ENCODE measurements at places on chromosomes 6 and 20. TPM values are rescaled to one million over a fixed set of nuclear protein-coding genes. Genes with fewer than 3 reads are reported as not detected.

The LHFPL5 gene
- total RNA-seq = 0.69 TPM

The TBPL1 gene
- 24.5 TPM for total RNA-seq

The CALHM6 gene
- 4.8 TPM for total RNA-seq

The TSHZ2 gene
- 42.9 TPM for total RNA-seq

DNA sequence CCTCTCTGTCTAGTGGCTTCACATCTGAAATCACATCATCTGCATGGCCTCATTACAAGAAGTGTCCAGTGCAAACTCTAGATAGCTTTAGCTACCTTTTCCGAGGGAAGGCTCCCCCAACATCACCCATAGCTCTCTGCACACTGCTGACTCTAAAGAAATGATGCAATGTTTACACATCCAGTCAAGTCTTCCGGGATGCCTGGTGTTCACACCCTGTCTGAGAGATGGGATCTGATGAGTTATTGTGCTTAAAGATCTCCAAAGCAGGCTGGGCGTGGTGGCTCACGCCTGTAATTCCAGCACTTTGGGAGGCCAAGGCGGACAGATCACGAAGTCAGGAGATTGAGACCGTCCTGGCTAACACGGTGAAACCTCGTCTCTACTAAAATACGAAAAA, 404.6 kb upstream of the IRAK1BP1 start:
- DNase-seq = no peak

GRCh38 chr6:168858926-168859325, 394.7 kb downstream of the THBS2 start:
- no peak for DNase-seq

DNA sequence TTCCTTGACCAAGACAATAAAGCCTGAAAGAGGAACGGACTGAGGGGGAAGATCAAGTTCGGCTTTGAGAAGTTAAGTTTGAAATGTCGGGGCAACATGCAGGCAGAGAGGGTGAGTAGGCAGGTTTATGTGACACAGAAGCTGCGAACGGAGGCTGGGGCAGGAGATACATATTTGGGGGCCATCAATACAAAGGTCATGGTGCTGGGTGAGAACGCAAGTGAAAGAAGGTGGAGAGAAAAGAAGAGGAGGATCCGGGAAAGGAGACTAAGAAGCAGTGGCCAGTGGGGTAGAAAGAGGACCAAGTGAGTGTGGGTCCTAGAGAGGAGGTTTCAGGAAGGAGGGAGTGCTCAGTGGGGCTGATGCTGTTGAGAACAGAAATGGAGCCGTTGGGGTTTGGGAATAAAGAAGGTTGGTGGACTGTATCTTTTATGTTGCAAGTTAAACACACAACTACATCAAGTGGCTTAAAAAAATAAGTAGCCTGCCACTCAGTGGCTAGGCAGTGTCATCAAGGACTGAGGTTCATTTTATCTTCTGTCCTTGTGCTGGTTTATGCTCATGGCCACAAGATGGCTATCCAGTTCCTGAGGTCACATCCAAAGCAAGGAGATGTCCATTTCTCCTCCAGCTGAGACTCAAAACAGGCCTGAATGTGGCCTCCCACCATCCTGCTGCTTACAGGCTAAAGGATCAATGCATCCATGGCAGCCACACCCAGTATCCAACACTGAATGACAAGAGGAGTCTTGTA, 1.7 kb upstream of the BLCAP start:
- DNase-seq = no peak

- DNase-seq = no peak
Measured at GRCh38 chr6:27568226-27568897, 95.5 kb upstream of the ZNF184 start.

GRCh38 chr6:77038807-77039206, 424.5 kb downstream of the HTR1B start:
- no peak for DNase-seq

The SENP6 gene
- 71.2 TPM for total RNA-seq

- DNase-seq = no peak
Measured at GRCh38 chr20:4225745-4226144, 210.4 kb upstream of the RNF24 start.

DNA sequence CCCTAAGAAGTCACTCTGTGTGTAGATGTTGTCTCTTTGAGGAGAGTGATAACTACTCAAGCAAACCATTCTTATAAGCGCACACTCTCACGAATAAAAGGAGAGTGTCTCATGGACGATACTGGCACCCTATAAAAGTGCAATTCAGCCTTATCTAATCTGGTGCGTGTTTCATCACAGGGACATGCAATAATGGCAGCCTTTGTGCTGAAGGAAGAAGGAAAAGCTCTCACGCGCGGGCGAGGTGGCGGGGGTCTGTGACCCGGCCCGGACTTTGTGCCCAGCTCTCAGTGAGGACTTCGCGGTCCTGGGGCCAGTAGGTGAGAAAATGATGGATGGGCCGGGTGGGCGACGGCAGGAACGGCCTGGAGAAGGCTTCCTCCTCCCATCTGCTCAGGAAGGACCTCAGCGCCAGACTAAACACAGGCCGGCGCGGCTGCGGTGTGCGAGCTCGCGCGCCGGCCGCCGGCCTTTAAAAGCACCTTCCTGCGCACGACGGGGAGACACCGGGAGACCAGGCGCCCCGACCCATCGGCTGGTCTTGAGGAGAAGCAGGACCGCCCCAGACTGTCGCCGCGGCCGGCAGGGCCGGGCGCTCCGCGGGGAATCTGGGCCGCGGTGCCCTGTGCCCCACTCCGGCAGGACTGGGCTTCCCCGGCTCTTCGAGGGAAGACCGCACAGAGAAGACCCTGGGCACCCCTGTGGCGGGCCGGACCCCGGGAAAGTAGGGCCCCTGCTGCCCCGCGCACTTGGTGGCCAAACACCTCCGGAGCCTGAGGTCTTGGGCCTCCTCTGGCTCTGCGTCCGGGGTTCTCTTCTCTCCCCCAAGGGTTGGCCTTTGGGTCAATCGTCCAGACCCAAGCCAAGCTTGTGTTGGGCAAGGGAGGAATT, 8.3 kb upstream of the FOXC1 start:
- no peak for DNase-seq

GRCh38 chr6:63808576-63808975, 173.0 kb downstream of the PHF3 start:
- no peak for DNase-seq

DNA sequence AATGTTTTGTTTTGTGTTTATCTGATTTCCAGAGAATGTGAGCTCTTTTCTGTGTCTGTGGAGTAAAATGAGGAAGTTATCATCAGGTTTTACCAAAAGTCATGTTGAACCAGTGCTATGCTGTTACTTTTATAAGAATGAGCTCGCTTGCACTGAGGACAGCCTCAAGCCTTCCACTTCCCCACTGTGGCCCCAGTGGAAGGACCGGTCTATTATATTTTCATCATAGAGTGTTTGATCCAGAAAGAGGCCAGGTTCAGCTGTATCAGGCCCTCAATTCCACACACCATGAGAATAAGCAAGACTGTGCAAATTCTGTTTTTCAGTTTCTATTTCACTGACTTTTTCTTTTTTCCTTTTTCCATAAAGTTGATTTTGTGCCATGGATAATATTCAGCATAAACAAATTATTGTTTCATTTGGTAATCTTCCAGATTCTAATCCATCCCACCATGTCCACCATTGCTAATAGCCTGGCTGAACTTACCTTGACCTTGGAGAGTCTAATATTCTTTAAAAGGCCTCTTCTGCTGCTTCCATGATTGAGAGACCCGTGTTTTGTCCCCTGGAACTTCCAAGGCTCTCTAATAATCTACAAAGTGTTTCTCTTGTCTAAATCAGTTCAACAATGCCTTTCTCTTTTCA, 286.2 kb downstream of the THBS2 start:
- no peak for DNase-seq

GRCh38 chr6:119620846-119621555, 271.4 kb upstream of the MAN1A1 start:
- DNase-seq = no peak

- DNase-seq = no peak
Measured at GRCh38 chr6:43517505-43518357, 842 bp downstream of the POLR1C start.

The CCM2L gene
- 5.6 TPM for total RNA-seq

DNA sequence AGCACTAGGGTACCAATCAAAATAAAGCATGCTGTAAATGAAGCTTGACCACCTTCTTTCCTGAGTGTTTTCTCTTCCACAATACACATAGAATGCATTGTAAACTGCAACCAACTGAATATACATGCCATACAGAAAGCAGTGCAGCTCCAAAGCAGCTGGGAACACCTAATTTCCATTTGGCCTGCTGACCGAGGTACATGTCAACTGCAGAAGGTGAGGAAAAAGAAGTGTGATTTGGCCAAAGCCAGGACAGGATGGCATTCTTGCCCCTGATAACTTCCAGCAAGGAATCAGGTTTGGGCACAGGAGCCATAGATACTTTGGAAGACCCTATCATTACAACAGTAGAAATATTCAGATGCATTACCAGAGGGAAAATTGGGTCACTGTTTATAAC, 258.4 kb downstream of the SLC35F1 start:
- no peak for DNase-seq

DNA sequence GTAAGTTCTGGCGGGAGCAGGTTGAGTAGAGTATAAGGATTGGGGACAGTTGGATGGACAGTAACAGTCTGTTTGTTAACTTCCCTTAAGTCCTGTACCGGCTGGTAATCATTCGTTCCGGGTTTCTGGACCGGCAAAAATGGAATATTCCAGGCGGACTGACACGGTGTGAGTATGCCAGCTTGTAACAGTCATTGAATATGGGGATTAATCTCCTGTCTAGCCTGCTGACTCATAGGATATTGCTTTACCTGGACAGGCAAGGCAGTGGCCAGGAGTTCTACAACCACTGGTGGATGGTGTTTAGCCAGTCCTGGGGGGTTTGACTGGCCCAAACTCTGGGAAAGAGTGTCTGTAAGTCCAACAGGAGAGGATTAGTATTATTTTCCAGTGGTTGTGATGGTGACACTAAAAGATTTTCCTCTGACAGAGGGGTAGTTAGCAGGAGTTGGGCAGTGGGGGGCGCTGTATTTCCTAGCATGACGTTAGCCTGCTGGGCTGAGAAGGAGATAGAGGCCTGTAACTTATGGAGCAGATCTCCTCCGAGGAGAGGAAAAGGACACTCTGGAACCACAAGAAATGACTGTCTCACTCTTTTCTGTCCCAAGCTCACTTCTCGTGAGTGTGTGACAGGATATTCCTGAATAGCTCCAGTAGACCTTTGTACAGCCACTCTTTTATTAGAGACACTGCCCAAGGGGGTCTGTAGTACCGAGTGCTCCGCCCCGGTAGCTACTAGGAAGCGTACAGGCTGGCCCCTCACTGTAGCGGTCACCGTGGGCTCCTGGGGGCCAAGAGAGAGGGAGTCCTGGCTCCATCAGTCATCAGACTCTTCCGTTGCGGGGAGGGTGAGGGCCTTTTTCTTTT, 152.2 kb downstream of the TRIM27 start:
- no peak for DNase-seq

DNA sequence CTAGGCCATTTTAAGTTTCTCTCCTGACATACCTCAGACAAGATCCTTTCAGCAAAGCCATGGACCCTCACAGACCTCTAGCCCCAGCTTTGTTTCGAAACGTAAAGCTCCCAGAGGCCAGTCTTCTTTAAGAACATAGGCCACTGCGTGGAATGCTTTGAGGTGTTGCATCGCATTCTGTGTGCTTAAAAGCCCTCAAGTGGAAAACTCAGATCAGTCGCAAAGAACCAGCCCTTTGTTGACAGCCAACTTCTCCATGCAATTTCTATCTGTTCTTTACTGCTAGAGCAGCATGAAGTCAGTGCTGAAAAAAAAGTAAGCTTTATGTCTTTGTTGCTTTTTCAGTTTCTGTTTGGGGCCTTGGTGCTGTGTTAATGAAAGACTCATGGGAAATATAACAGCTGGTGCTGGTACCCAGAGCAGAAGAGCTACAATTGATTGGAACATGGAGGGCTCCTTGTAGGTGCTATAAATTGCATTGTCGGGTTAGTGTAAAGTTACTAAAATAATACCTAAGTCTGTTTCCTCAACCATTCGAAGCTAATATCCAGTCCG, 142.6 kb downstream of the MAP3K7 start:
- no peak for DNase-seq

- DNase-seq = no peak
Measured at GRCh38 chr6:1841136-1841535, 231.4 kb downstream of the FOXC1 start.

The UBD gene
- total RNA-seq = not detected

GRCh38 chr6:36073587-36073986, 46.0 kb downstream of the MAPK14 start:
- DNase-seq = no peak

The FAXC gene
- total RNA-seq = 7.3 TPM

- no peak for DNase-seq
Measured at GRCh38 chr6:33633084-33633461, 12.0 kb downstream of the ITPR3 start.

DNA sequence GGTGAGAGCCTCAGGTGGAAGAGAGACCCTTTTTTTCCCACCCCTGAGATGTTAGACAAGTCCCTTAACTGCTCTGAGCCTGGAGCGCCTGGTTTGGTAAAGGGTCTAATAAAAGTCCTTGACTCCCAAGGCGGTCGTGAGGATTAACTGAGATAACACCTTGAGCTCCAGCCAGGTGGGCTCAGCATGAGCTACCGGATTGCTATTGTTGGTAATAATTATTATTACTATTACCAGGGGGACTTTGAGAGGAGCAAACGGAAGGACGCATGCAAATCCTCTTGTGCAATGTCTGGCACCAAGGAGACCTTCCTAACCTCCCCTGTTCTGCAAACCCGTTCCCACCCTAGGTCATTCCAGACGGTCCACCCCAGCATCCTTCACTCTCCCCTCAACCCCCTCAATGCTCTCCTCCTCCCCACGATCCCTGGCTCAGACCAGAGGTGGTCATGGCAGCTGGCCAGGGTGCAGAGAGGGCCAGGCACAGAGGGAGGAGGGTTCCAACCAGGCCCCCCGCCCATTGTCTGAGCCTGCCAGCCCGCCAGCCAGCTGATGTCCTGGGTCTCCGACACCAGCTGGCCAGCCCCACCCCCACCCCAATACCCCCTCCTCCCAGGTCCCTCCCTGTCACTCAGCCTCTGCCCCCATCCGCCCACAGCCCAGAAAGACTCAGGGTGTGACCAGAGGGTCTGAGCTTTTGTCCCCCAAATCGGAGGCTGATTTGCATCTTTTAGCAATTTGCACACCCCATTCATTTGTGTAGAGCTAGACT, 14.3 kb upstream of the CBFA2T2 start:
- no peak for DNase-seq

The RFX6 gene
- not detected for total RNA-seq

GRCh38 chr20:48945840-48946514, 24.5 kb downstream of the ARFGEF2 start:
- DNase-seq = peak; percentile 69

The HCRTR2 gene
- total RNA-seq = not detected

DNA sequence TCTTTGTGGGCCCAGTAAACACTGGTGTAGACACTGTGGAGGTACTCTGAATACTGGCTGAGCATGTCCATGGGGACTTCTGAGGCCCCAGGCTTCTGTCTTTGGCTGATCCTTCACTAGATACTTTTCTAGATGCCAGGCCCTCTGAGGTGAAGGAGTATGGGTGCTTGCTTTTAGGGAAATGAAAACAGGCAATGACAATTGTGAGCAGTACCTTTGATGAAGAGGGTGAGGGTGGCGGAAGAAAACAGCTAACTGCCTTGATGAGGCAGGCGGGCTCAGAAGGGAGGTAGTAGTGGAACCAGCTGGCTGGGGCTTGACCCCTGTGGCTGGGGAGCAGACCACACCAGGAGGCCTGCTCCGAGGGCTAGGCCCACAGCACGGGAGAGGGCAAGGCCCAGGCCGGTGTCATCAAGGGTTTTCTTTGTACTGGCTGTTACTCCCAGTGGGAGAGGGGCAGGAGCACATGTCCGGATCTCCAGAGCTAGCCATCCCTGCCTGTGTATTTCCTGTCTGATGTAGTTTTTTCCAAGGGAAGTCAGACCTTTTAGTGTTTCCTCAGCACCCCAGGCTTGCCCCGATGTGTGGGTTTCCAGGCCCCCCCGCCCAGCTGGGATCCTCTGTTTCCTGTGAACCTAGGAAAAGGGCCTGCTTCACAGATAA, 3.9 kb downstream of the PLCG1 start:
- peak; percentile 34 for DNase-seq
